ENCODE measurements at places on chromosomes 4 and X. TPM values are rescaled to one million over a fixed set of nuclear protein-coding genes. Genes with fewer than 3 reads are reported as not detected.

SCRG1 gene
- not detected for total RNA-seq

- DNase-seq = no peak
Measured at GRCh38 chr4:136748773-136749172, 783.5 kb downstream of the PCDH18 start.

- DNase-seq = no peak
Measured at GRCh38 chr4:31995943-31996901, 1276.1 kb downstream of the PCDH7 start.

DNA sequence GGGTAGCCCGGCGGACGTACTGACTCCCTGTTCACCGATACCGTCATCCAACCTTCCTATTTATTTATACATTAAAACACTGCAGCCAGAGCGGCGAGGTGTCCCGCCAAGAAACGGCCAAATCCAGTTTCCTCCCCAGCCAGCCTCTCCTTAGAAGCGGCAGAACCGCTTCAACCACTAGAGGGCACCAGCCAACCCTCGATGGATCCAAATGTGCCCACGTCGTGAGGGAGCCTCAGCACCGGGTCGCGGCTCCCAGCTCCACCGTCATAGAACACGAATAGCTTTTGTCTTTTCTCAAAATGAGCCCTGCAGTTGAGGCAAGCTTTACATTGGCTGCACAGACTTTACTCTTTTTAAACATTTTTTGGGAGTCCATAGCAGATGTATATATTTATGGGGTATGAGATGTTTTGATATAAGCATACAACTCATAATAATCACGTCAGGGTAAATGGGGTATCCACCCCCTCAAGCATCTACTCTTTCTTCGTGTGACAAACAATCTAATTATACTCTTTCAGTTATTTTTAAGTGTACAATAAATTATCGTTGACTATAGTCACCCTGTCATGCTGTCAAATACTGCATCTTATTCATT, 13.0 kb upstream of the HELT start:
- peak; percentile 80 for DNase-seq

DNA sequence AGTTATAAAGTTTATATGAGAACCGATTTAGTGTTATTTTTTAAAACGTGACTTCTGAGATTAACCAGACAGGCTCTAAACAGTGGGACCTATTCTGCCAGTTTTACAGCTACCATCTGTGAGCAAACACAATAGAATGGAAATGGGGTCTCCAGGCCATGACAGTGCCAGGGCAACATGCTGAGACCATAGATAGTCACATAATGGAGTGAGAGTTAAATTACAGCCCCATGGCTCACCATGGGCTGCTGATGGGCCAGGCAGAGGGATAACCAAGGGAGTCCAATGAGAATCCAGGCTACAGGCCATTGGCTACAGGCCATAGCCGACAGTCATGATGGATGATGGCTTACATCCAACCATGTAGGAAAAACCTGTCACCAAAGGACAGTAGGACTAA, 183.5 kb upstream of the NDP start:
- peak; percentile 26 for DNase-seq

UGT8 gene
- not detected for total RNA-seq

DNA sequence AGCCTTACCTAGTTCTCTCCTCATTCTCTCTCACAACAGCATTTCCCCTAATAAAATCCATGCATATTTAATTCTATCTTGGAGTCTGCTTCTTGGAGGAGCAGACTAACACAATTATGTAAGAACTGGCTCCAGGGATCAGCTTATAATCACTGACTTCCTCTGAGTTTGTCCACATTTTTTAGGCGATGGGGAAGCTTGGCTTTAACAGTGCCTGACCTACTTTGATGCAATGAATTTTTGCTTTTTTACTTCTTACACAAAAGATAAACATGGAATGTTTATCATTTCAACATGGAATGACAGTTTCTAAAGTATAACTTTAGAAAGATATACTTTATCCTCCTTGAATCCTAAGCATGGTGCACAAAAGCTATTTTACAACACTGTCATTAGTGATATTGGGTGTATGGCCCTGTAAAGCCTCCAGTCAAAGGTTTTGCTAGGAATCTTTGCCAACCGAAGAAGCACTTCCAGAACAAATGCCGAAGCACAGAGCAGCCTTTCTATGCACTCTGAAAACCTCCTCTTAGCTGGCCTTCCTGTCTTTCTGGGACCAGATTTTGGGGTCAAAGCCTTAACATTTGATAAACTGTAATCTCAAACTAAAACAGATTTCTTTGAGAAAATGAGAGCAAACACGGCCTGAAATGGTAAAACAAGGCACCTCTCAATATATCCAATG, 736 bp downstream of the BDH2 start:
- DNase-seq = no peak

KDM5C gene
- 69.8 TPM for total RNA-seq

- DNase-seq = no peak
Measured at GRCh38 chrX:78796916-78797315, 49.4 kb downstream of the LPAR4 start.

GRCh38 chr4:121827853-121828252, 4.2 kb upstream of the CCNA2 start:
- no peak for DNase-seq

DNA sequence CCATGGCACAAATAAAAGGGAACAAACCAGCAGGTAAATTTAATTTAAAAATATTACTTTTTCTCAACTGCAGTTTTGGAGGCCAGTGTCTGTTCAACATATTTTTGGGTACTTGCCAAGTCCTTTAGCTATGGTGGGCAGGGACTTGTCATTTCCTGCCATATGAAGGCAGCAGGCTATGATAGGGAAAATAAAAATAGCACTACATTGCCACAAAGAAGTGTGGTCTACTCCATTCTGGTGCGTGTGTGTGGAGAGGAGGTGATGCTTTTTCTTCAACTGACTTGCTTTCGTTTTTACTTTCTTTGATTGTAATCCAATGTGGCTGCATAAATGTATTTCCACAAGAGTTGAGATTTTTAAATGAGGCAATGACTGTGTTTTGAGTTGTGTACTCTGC, 17.2 kb downstream of the GPR174 start:
- DNase-seq = no peak

DNA sequence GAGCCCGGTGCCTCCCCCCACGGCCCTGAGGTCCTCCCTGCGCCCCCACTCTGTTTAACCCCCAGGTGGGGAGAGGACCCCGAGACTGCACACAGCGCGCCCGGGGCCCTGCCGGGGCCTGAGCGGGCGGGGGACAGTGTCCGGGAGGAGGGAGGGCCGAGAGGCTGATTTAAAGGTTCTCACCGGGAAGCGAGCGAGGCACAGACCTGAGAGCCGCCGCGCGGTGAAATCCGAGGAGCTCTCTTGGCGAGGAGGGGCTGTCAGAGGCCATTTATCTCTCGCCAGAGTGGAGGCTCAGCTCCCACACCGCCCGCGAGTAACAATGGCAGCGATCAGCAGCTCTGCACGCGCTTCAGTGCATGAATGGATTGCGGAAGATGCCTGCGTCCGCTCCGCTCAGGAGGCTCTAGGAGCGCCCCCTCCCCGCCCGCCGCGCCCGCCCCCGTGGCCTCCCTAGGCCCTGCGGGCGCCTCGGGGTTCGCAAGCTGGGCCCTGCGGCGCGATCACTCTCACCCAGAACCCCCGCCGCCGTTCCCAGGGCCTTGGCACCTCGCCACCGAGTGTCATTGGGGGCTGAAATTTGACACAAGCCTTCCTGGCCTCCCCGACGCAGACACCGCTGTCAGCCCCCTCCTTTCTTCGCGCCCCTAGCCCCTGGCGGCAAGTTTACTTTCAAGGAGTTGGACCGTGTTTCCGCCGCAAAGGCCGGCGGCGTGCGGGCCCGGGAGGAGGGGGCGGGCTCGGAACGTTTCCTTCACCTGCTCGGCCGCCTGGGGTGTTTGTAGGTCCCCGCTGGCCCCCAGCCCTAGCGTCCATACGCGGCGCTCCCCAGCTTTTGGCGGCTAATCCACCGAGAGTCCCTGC, 48.7 kb upstream of the BCOR start:
- peak; percentile 6 for DNase-seq

DNA sequence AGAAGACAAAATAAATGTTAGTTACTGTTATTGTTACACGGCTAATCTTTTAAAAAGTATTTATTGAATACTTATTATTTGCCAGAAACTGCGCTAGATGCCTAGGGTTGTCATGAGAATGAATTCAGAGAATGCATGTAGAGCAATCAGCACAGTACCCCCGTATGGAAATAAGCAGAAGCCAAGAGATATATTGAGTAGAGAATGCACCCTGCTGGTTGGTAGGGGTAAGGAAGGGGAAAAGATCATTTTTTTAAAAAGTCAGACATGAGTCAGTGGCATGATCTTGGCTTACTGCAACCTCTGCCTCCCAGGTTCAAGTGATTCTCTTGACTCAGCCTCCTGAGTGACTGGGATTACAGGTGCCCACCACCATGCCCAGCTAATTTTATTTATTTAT, 13.1 kb upstream of the DRP2 start:
- DNase-seq = peak; percentile 2

- DNase-seq = peak; percentile 85
Measured at GRCh38 chrX:153971450-153972367, at the start of gene HCFC1. HCFC1 (minus strand) TSS chrX:153971818; CDS start chrX:153970840, 978 bp downstream.

ASB9 gene
- total RNA-seq = not detected

GRID2 gene
- not detected for total RNA-seq

DNA sequence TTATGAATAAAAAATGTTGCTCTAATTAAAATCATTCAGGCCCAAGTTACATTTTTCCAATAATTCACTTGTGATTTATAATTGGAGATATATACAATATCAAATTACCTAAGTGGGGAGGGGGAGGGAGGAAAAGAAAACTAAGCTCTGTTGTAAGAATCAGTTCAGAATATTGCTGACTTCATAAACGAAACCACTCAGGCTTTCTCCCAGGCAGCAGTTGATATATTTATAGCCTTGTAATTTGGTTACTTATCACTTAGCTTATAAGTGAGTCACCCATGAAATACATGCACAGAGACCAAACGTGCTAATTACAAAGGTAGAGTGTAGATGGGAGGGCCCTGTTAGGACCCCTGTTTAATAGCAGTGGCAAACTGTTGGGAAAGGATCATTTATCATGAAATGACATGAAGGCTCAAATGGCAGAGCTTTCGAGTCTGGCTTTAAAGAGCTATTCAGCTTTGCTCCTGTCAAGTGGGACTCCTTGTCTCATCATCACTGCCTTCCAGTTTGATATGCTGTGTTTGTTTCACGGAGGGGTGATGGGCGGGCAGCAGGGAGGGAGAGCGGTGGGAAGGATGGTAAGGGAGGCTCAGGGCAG, 105.6 kb upstream of the PGRMC2 start:
- DNase-seq = no peak

DNA sequence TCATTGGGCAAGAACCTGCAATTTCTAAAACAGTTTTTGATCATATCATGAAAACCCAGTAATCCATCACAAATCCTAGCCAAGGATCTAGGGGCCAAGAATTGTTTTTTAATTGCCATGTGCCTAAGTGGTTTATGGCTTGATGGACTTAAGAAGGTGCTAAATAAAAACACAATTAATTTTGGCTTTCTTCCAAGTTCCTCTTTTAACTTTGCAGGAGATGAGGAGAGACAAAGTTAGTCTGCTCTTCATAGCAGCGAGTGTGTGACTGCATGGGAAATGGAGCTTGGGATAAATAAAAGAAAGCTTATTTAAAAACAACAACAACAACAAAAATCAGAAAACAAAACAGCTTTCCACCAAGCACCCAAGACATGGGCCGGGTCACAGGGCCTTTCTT, 41.4 kb downstream of the ARHGEF9 start:
- no peak for DNase-seq

GRCh38 chr4:102216666-102217065, 128.6 kb downstream of the SLC39A8 start:
- DNase-seq = no peak

All from G401 (cell line).